ENCODE measurements at places on chromosomes 4 and X.

- DNase-seq: no peak
These were observed 237.3 kb upstream of the STS start for GRCh38 chrX:6910218-6910617.

DNA sequence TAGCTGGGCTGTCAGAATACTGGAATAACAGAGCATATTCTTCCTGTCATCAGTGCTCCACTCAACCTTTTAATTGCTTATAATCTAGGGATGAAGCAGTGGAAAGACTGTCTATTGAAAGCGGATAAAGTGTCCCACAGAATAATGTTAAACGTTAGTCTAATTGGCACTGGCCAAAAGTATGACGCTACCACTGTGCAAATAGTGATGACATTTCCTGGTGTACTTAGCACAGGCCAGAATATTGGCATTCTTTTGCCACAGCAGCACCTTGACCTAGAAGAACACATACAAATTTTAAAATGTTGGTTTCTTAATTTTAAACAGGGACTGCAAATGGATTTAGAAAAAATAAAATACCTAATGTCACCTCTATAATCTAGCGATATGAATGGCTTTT, 635.2 kb upstream of the SPANXN1 start:
- DNase-seq: no peak

- DNase-seq: no peak
These were observed 362.2 kb upstream of the EMCN start for GRCh38 chr4:100880011-100880410.

DNA sequence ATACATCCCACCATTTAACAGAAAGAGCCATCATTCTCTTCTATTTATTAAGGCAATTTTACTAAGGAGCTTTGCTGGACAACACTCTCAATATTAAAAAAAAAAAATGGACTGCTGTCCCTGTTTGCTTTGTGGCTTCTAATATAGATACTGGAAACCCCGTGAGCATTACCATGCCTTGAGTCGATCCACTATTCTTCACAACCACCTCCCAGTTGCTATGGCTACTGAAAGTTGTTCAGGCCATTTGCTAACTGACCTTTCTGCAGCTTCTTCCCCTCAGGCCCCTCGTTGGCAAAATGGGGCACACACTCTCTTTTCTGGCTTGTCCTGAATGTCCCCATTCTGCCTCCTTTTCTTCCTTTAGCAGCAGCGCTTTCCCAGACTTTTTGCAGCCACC, 340.4 kb downstream of the NR3C2 start:
- no peak for DNase-seq

- DNase-seq: no peak
These were observed 389.4 kb downstream of the OPHN1 start for GRCh38 chrX:68043713-68044438.

DNA sequence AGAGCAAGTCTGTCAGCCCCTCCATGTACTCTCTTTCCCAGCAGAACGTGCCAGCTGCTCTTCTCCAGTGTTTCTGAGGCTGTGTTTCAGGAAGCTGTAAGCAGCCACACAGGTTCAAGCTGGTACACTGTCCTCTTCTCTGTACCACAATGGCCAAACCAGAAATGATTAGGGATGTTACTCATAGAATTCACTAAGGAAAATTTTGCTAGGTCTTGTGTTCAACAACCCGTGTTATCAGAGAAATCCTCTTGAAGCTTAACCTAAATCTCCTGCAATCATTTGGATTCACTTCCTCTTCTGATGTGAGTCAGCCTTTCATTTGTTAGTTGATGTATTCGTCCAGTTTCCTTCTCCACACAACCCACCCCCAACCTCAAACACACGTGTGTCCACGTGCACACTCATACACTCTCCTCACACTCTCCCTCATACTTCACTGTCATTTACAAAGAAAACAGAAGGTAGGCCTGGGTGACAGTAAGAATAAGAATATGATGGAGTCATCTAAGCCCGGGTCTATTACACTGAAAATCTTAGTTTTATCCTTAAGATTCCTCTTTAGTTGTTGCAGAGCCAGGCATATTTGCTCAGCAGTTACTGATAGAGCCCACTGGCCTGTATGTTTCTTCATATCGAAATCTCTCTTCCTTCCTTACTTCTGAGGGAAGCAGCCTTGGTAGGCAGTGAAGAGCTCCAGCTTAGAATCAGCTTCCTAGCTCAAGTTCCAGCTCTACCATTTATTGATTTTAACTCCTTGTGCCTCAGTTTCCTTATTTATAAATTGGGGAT, 63.4 kb downstream of the DCUN1D4 start:
- DNase-seq: no peak

- DNase-seq: no peak
These were observed 9.7 kb upstream of the GEMIN8 start for GRCh38 chrX:14039344-14039743.

DNA sequence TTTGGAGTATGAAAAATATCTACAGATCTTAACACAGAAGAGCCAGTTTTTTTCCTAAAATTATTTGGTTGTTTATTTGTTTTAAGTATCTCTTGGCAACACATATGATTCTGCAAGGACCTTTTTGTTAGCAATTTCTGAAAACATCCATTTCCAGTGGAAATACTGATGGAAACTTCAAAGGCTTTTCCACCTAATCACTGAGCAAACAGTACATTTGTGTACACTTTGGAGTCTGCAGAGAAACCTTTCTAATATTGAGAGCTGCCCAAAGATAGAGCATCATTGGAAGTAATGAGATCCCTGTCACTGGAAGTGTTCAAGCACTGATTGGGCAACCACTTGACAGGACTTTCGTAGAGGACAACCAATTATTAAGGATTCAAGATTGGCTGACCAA, 69.7 kb upstream of the TFDP3 start:
- no peak for DNase-seq

GRCh38 chr4:87498446-87498900, 30.7 kb downstream of the SPARCL1 start:
- no peak for DNase-seq

- DNase-seq: no peak
These were observed 68.8 kb upstream of the GRIA2 start for GRCh38 chr4:157151711-157152110.

- DNase-seq: no peak
These were observed 203.3 kb upstream of the PCDH18 start for GRCh38 chr4:137735561-137736104.

GRCh38 chr4:17027495-17027894, 129.1 kb upstream of the LDB2 start:
- DNase-seq: no peak

DNA sequence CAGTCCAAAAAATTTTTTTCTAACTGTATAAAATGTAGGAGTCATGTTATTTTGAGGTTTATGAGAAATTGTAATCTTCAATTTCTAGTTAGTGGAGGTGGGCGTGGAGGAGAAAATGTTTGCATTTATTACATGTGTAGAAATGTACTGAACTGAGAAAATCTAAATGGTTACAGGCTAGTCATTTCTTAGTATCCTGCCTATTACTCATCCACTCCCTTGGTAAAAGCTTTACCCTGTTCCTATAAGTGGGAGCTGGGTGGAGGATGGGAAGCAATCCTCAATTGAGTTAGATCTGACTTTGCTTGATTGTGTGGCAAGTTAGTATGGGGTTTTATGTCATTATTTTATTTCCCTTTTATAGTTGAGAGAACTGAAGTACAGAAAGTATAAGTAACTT, 73.8 kb downstream of the POLA1 start:
- no peak for DNase-seq

- no peak for DNase-seq
These were observed 4.0 kb upstream of the NKX3-2 start for GRCh38 chr4:13548059-13548983.

Data from activated CD8-positive, alpha-beta memory T cell treated with anti-CD3 and anti-CD28 coated beads, Interleukin-2, amount 50 U/mL, for 48 hours (primary cell).